ENCODE measurements at places on chromosomes 12 and 14. TPM values are rescaled to one million over a fixed set of nuclear protein-coding genes. Genes with fewer than 3 reads are reported as not detected.

DNA sequence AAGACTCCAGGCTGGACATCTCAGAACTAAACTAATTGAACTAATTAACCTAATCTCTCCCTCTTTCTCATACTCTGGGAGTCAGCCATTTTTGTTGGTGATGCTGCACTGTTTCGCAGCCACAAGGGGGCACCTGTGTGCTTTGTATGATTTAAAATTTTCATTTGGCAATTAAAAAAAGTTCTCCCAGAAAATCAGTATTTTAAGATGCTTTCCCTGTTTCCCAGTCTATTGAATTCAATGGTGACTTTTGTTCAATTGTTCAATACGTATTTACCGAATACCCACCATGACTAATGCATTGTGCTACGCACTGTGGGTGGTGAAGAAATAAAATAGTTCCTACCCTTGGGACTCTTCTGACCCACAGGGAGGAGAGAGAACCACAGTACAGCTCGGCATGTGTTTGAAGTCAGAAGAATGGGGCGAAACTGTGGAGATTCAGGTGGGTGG, 63.7 kb downstream of the ZNF664 start:
- peak; percentile 61 for DNase-seq

GRCh38 chr14:69614592-69614991, 3.2 kb downstream of the SUSD6 start:
- DNase-seq: peak; percentile 53

- no peak for DNase-seq
Measured at GRCh38 chr12:86735072-86735471, 478.9 kb upstream of the MGAT4C start.

E2F7 gene
- 1.9 TPM for total RNA-seq

- no peak for DNase-seq
Measured at GRCh38 chr12:132188451-132188901, 44.2 kb downstream of the NOC4L start.

All from testis (tissue), 5 donors.